T1000 (cell line): ENCODE measurements at places on chromosomes 7 and 10.

DNA sequence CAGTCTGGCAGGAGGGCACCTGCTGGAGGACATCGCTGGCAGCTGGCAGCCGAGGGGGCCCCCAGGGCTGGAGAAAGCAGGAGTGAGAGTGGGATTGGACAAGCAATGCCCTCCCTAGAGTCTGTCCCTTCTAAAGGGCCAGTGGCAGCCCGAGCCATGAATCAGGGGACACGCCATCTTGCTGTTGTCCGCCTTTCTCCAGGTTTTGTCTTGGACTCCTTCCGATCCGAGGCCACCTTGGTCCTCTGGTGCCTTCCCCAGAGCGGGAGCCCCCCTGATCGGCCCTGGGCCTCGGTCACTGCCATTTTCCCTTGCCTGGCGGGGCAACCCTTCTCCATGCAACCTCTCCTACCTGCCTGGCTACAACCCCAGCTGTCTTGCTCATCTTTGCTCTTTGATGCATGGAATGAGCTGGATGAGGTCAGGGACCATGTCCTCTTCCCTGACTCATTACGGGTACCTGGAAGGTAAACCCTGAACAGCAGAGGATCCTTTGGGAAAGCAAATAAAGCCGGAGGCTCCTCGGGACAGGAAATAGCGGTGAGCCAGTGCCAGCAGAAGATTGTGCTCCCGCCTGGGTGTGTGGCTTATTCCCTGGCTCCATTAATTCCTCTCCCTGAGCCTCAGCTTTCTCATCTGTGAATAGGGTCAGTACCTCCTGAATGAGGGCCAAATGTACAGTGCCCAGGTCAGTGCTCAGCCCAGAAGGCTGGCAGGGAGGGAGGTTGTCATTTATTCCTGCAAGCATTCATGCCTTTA lies 112.0 kb downstream of the GRK5 start:
- DNase-seq, result no peak

- no peak for DNase-seq
These were observed 557 bp downstream of the HOXA11 start for GRCh38 chr7:27184337-27185012.

- no peak for DNase-seq
These were observed 38.7 kb downstream of the RAB18 start for GRCh38 chr10:27542812-27543211.

- DNase-seq, result no peak
These were observed 175.7 kb upstream of the INHBA start for GRCh38 chr7:41878309-41879295.

DNA sequence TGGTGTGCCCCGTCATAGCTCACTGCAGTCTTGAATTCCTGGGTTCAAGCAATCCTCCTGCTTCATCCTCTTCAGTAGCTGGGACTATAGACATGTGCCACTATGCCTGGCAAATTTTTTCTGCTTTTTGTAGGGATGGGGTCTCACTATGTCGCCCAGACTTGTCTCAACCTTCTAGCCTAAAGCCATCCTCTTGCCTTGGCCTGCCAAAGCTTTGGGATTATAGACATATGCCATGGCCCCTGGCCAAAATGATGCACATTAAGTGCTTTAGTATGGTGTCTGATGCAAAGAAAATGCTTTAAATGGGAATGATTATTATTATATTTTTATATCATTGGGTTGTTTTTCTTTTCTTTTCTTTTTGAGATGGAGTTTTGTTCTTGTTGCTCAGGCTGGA lies 33.2 kb upstream of the VCL start:
- DNase-seq, result no peak

- DNase-seq, result no peak
These were observed 65.8 kb downstream of the NT5C2 start for GRCh38 chr10:103127241-103127640.

- DNase-seq, result no peak
These were observed 71.8 kb upstream of the PIK3CG start for GRCh38 chr7:106793015-106793975.

DNA sequence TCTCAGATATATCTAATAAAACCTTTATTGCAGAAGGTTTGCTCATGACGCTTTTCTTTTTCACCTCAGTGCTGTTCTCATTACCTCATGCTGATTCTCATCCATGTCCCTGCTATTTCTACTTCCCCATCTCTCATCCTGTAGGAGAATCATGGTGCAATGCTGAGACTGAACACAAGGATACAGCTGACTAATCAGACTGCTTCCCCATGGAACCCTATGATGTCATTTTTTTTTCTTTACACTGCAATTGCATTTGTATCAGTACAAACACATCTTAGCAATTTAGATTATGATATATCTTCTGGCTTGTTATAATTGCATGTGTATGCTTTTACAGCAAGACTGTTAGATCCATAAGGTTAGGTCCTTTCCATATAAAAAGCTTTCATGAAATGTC lies 93.7 kb downstream of the SEMA3A start:
- DNase-seq, result no peak

DNA sequence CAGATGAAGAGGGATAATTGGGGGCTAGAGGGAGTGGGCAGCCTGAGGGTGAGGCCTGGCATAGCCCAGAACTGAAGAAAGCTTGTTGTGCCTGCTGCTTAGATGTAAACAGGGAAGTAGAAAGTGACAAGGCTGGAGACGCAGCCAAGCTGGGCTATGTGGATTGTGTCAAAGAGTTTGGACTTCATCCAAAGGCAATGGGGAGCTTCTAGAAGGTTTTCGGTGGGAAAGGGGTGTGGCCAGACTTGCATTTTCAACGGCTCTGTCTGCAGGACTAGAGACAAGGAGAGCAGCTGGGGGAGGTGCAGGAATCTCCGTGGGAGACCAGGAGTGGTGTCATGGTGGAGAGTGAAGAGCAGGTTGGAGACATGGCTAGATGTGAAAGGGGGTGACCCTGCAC lies 48.8 kb downstream of the GOLGA7B start:
- no peak for DNase-seq
